ENCODE measurements at places on chromosomes 3 and 15.

DNA sequence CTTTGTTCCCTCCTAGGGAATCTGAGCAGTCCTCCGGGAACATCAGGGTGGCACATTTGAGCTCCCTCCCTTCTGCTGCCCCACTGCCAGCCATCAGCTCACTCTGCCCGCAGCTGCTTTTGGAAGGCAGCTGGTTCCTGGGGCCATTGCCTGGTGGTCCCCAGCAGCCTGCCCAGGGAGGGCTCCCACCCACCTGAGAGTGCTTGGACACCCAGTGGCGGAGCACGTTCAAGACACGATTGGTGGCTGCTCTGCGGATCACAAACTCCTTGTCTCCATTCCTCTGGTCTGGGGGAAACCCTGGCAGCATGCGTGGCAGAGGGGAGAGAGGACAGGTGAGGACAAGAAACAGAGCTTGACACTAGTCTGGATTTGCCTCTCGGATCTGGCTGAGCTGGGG lies 53.7 kb upstream of the CTSH start:
- no peak for DNase-seq

- DNase-seq: no peak
Observed at GRCh38 chr15:74752531-74752930, 3.9 kb downstream of the CYP1A2 start.

GRCh38 chr15:80442728-80443403 lies 38.7 kb downstream of the ARNT2 start:
- no peak for DNase-seq

DNA sequence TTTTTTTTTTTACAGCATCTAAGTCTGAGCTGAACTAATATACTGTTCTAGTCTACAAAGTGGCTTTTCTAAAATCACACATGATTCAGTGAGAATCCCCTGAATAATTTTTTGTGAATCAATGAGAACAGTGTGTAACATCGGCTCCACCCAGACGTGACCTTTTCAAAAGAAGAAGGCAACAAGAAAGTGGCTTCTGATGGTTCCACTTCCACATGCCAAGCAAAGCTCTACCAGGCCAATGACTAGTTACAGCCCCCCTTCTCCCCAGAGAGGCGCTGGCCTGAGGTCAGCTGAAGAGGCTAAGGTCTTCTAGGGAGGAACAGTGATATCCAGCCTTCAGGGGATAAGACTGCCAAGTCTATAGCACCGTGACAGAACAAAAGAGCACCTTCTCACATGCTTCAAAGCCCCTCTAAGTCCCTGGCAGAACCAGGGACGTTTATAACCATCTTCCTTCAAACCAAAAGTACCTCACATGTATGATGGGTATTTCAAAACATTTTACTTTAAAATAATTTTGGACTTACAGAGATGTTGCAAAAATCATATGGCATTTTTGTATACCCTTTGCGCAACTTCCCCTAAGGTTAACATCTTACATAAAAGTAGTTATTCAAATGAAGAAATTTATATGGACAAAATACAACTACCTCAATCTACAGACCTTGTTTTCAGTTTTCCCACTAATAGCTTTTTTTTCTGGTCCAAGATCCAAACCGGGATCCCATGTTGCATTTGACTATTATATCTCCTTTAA lies 177.9 kb downstream of the OSBPL10 start:
- no peak for DNase-seq

GRCh38 chr15:29548006-29548405 lies 274.3 kb downstream of the TJP1 start:
- DNase-seq: no peak

- no peak for DNase-seq
Observed at GRCh38 chr3:140440446-140440845, 237.4 kb upstream of the TRIM42 start.

DNA sequence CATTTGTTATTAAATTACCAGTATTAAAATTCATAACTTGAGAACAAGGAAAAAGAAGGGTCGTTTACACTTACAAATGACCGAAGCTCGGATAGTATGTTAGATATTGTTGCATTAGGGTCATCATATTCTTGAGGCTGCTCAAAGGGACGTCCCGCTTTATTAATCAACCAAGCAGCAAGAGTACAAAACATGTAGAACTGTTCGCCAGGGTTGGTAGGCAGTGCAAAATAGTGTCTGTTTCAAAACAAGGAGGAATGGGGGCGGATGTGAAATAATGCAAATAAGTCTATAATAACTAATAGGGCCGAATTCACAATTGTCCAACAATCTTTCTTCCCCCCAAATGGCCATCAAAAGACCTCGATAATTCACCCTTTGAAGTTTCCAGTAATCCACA lies 2.9 kb downstream of the IFT57 start:
- no peak for DNase-seq

- DNase-seq: peak; percentile 66
Observed at GRCh38 chr15:67521783-67522568, 1.0 kb downstream of the C15orf61 start.

DNA sequence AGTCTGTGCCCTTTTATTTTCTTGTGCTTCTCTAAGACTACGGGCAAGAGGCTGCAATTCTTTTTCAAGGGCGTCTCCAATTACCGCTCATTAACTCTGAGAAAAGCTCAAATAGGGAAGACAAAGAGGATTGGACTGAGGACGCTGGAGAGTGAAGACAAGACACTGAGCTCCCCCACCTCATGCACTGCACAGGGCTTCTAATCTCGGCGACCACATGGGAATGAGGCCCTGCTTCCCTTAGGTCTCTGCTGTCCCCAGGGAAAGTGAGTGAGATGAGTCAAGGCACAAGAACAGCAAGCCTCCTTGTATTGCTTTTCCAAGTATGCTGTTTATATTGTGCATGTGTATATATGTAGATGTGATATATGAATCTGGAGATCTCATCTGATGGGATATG lies 392.2 kb upstream of the CFAP20DC start:
- no peak for DNase-seq

GRCh38 chr3:128254066-128254590 lies 100.8 kb downstream of the EEFSEC start:
- DNase-seq: no peak

- no peak for DNase-seq
Observed at GRCh38 chr3:193451902-193452301, 73.3 kb upstream of the ATP13A5 start.

- no peak for DNase-seq
Observed at GRCh38 chr3:15438983-15439382, 11.6 kb downstream of the EAF1 start.

DNA sequence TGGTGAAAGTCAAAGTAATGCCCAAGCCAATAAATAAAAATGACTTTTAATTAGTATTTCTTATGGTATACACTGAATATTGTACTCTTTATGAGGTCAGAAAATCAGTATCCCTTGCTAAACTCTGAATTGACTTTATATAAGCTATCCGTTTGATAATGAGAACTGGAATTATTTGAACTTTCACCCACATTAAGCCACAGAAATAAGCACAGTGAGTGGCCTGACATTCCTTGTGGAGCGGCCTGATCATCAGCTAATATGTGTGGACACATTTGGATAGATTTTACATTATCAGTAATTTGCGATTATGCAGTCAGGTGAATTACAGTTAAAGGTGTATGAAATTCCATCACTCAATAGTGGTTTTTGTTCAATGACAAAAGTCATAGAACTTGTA lies 136.0 kb upstream of the CBLB start:
- no peak for DNase-seq

GRCh38 chr15:67047149-67047661 lies 18.2 kb upstream of the SMAD3 start:
- DNase-seq: no peak

DNA sequence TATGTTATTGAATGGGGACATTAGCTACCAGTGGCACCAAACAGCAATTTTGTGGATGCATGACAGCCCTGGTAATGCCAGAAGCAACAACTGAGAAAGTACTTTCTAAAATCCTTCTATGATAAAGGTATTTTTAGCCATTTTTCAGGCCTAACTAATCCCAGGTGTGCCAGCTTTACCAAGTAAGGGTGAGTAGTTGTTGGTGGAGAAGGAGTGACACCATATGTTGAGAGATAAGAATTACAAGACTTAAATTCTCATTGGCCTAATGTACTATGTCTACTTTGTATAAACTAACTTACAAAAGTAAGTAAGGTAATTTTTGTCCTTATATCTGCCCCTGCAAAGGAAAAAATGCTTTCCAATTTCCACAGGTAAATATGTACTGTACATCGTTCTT lies 4.1 kb upstream of the COX17 start:
- no peak for DNase-seq

GRCh38 chr15:85771781-85772445 lies 22.8 kb downstream of the KLHL25 start:
- DNase-seq: no peak

DNA sequence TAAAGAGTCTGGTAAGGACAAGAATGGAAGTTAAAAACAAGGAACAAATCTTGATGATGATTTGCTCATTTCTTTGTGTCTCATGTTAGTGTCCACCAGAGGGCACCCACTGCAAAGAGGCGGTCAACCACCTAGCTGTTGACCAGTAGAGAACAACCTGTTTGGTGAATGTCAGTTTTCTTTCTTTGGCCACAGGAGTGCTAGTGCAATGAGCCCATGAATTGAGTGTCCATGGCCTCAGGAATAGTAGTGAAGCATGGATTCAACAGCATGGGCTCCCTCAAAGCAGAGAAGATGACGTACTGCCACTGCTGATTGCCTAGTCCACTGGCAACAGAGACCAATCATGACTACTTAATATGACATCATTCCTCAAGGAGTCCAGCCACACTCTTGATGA lies 10.7 kb upstream of the CNTN6 start:
- peak; percentile 53 for DNase-seq

DNA sequence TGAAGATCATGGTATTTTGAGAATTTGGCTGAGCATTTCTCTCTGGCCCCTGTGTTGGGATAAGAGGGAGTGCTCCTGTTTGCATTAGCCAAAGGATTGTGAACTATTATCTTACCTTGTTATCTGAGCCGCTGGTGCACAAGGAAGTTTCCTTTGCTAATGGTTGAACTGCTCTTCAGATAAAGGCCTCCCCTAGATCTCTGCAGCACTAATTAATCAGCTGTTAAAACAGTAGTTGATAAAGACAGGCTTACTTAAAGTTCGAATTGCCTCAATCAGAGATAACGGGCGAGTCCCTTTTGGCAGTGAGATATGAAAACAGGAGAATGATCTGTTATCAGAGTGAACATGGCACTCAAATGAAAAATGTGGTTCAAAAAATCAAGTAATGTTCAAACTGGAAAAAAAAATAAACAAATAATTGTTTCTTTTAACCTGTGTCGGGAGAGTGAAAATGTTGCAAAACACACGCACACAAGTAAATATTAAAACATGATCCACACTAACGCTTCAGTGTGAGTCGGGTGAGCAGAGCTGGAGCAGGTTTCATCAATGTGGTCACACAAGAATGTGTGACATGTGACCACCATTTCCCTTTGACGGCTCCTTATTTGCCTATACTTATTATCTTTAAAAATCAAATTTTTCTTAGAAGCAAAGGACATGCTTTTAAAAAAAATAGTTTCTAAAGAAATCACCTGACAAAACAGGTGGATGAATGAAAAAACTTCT lies 469.1 kb downstream of the SOX2 start:
- DNase-seq: no peak

GRCh38 chr15:100007609-100008008 lies 274.4 kb upstream of the LYSMD4 start:
- no peak for DNase-seq

DNA sequence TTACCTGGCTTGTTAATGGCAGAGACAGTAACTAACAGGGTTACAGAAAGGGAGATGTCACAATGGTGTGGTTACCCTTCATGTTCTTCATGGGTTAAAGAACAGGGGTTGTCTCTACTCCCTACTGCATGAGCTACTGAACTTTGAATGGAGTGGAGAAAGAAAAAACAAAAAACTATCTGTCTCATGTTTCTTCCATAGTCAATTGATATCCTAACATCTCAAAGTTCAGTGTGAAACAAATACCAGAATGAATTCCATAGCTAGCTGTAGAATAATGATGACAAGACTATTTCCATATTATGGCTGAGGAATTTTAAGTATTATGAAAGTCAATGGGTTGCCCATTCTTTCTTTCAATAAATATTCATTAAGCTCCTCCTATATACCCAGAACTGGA lies 161.3 kb upstream of the LPP start:
- DNase-seq: no peak

Data from muscle of arm (tissue), 14 donors.